Thoracic aorta (tissue), 2 donors: ENCODE measurements at places on chromosomes 12 and 14.
A peak's percentile ranks its signal among the peaks of the same experiment; 100 is the strongest.

- DNase-seq, result no peak
- H3K36me3 ChIP-seq, result peaks cover 20% of the 10 kb centered on the region
- H3K27me3 ChIP-seq, result no peaks in the 10 kb centered on the region
- peaks cover 54% of the 10 kb centered on the region for H3K4me1 ChIP-seq
These were observed 19.8 kb downstream of the VASH1 start for GRCh38 chr14:76780875-76781647.

DNA sequence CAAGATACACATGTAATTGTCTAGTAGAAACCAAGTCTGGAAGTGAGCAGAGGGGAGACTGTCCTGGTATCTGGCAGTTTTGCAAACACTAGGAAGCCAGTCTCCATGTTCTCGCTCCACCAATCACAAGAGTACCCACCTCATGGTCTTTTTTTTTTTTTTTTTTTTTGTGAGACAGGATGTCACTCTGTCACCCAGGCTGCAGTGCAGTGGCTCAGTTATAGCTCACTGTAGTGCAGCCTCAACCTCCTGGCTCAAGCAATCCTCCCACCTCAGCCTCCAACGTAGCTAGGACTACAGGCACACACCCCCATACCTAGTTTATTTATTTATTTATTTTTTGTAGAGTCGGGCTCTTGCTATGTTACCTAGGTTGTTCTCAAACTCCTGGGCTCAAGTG lies 189.2 kb downstream of the EFCAB11 start:
- no peaks in the 10 kb centered on the region for H3K36me3 ChIP-seq
- no peaks in the 10 kb centered on the region for H3K27me3 ChIP-seq
- H3K4me3 ChIP-seq, result no peak overlapping the region
- H3K27ac ChIP-seq, result no peak overlapping the region
- no peaks in the 10 kb centered on the region for H3K4me1 ChIP-seq

- H3K27ac ChIP-seq, result no peak overlapping the region
- H3K4me3 ChIP-seq, result no peak overlapping the region
- no peaks in the 10 kb centered on the region for H3K36me3 ChIP-seq
- no peaks in the 10 kb centered on the region for H3K27me3 ChIP-seq
- H3K4me1 ChIP-seq, result no peaks in the 10 kb centered on the region
- DNase-seq, result no peak
These were observed 19.1 kb downstream of the SINHCAF start for GRCh38 chr12:31306866-31307265.

DNA sequence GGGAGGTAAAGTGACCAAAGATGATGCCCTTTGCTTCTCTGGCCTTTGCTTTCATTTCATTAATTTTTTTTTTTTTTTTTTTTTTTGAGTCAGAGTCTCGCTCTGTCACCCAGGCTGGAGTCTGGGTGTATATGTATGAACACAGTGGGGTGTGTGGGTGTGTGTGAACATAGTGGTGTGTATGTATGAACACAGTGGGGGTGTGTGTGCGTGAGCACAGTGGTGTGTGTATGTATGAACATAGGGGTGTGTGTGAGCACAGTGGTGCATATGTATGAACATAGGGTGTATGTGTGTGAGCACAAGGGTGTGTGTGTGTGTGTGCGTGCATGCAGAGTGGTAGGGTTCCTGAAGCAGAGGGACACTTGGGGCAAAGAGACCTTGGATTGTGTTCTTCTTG lies 9.6 kb downstream of the KLC1 start:
- peaks cover 71% of the 10 kb centered on the region for H3K4me1 ChIP-seq
- no peak overlapping the region for H3K4me3 ChIP-seq
- no peak for DNase-seq

DNA sequence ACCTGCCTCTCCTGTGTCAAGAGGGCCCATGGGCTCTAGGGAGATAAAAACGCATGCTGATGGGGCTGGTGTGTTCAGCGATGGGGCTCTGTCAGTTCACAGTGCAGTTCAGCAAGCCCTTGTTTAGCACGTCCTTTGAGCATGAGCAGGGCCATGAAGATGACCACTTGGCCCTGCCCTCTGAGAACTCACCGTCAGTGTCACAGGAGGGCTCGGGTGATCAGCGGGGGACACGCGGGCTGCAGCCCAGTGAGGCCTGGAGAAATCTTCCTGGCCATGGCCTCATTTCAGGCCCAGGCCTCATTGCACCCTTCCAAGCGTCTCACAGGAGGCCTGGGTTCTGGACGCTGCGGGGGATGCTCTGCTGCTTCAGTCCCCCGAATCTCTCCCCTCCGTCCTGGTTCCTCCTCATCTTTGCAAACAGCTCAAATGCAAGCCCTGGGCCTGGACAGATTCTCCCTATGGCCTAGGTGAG lies 181.6 kb downstream of the ADGRD1 start:
- H3K4me1 ChIP-seq, result peaks cover 6% of the 10 kb centered on the region
- DNase-seq, result no peak
- no peaks in the 10 kb centered on the region for H3K36me3 ChIP-seq
- H3K27me3 ChIP-seq, result no peaks in the 10 kb centered on the region
- H3K27ac ChIP-seq, result no peak overlapping the region

DNA sequence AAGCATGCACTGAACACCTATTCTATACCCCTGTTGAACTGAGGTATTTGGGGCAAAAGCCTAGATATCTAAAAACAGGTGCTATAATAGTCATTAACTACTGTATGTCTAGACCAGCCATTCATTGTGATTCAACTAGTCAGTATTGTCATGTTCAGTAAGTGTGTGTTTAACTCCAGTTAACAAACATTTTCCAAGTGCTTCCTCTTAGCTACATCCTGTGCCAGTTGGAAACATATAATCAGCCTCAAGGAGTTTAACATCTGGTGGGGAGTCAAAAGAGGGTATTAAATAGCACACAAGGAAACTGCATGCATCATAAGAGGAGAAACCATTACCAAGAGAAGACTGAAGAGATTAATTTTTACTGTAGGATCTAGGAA lies 20.4 kb downstream of the TMTC1 start:
- no peak overlapping the region for H3K4me3 ChIP-seq
- H3K4me1 ChIP-seq, result peaks cover under 1% of the 10 kb centered on the region
- H3K27me3 ChIP-seq, result no peaks in the 10 kb centered on the region

- H3K36me3 ChIP-seq, result peaks cover 6% of the 10 kb centered on the region
- H3K27ac ChIP-seq, result peak overlapping the region; percentile 80
- H3K27me3 ChIP-seq, result no peaks in the 10 kb centered on the region
These were observed 2.6 kb downstream of the BMP4 start for GRCh38 chr14:53953828-53954550.

DNA sequence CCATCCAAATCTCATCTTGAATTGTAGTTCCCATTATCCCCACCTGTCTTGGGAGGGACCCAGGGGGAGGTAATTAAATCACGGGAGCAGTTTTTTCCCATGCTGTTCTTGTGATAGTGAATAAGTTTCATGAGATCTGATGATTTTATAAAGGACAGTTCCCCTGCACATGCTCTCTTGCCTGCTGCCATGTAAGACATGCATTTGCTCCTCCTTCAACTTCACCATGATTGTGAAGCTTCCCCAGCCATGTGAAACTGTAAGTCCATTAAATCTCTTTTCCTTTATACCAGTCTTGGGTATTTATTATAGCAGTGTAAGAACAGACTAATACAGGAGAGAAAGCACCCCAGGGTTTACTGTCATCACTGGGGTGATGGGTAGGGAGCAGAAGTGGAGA lies 220.4 kb upstream of the NUDT4 start:
- no peak overlapping the region for H3K27ac ChIP-seq
- no peaks in the 10 kb centered on the region for H3K27me3 ChIP-seq
- DNase-seq, result no peak
- no peak overlapping the region for H3K4me3 ChIP-seq
- no peaks in the 10 kb centered on the region for H3K36me3 ChIP-seq
- no peaks in the 10 kb centered on the region for H3K4me1 ChIP-seq

DNA sequence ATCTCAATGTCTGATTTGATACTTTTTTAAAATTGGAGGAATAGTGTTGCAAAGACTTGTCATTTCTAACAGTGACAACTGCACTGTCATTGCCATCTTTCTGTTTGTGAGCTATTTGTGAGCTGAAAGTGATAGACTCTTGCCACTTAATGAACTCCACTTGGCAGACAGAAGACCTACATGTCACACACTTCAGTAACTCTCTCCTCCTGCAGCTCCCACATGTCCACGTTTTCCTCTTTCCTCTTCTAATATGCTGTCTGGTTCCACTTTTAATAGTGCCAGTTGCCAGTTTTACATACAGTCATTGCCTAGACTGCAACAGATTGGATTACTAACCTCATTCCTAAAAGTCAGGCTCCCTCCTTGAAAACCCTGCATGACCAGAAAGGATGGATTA lies 121.5 kb downstream of the CAPZA3 start:
- no peaks in the 10 kb centered on the region for H3K4me1 ChIP-seq
- no peak overlapping the region for H3K4me3 ChIP-seq
- no peaks in the 10 kb centered on the region for H3K36me3 ChIP-seq
- no peaks in the 10 kb centered on the region for H3K27me3 ChIP-seq
- no peak for DNase-seq

DNA sequence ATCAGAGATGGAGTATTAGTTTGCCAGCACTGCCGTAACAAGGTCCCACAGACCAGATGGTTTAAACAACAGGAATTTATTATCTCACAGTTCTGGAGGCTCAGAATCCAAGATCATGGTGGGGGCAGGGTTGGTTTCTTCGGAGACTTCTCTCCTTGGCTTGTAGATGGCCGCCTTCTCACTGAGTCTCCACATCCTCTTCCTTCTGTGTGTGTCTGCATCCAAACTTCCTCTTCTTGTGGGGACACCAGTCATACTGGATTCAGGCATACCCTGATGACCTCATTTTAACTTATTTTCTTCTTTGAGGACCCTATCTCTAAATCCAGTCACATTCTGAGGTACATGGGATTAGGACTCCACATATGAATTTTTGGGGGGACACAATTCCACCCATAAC lies 455.5 kb downstream of the RGS6 start:
- H3K4me1 ChIP-seq, result no peaks in the 10 kb centered on the region
- H3K4me3 ChIP-seq, result no peak overlapping the region
- DNase-seq, result no peak
- no peaks in the 10 kb centered on the region for H3K36me3 ChIP-seq

DNA sequence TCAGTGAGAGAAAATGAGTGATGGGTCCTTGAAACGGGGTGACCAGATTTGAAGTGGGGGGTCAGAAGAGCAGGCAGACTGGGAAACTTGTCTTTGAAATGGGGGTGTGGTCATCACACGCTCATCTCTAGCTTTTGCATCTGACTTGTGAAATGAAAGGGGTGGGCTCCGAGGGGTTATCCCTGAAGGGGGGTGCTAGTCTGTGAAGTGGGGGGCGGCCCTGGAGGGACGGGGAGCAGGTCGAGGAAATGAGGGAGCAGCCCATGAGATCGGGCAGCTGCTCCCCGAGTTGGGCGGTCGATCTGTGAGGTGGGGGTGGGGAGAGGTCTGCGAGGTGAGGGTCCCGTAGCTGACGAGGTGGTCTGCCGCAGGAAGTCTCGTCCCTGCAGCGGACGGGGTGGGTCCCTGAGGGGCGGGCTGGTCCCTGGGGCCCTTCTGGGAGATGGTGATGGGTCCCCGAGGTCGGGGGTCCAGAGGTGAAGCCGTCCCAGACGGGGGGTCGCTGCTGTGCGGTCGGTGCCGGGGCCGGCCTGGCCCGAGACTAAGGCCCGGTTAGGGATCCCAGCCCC lies 542 bp downstream of the PXN start:
- no peaks in the 10 kb centered on the region for H3K36me3 ChIP-seq
- H3K27me3 ChIP-seq, result no peaks in the 10 kb centered on the region
- peaks cover 13% of the 10 kb centered on the region for H3K4me1 ChIP-seq
- H3K4me3 ChIP-seq, result peak overlapping the region; percentile 96
- DNase-seq, result no peak

DNA sequence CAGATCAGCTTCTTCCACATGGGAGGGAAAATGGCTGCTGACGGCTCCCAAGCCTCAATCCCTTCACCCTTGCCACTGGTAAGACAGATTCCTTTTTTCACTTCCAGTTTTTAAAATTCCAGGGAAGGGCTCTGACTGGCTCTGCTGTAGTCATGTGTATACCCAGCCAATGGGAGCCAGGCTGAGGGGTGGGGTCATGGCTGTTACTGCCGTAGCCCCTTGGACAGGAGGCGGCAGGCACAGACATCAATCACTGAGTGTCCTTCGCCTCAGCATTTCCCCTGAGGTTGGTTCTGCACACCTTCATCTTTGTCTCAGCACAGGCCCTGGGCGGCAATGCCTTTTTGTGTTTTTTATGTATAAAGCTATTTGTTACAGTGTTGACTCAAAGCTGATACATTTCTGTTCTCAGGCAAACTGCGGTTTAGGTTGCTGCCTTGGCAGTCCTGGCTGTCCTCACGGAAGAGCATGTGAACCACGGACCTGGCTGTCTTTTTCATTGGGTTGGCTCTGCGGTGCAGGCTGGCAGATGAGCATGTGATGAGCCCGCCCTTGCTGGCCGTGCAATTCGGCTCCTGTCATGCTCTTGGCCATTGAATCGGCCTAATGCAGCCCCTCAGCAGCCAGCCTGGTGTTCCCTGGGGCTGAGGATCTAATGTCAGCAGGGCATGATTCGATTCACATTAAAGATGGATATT lies 74.3 kb downstream of the PPM1A start:
- H3K4me1 ChIP-seq, result peaks cover 9% of the 10 kb centered on the region
- H3K4me3 ChIP-seq, result no peak overlapping the region
- H3K36me3 ChIP-seq, result no peaks in the 10 kb centered on the region
- DNase-seq, result no peak
- H3K27me3 ChIP-seq, result no peaks in the 10 kb centered on the region
- H3K27ac ChIP-seq, result no peak overlapping the region

DNA sequence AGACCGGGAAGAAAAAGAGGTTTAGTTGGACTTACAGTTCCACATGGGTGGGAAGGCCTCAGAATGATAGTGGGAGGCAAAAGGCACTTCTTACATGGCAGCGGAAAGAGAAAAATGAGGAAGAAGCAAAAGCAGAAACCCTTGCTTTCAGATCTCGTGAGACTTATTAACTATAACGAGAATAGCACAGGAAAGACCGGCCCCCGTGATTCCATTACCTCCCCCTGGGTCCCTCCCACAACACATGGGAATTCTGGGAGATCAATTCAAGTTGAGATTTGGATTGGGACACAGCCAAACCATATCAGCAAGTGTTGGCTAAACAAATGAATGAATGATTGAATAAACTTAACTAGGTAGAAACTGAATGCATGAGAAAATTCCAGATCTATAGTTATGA lies 85.3 kb upstream of the PARP11 start:
- no peaks in the 10 kb centered on the region for H3K27me3 ChIP-seq
- DNase-seq, result no peak
- H3K36me3 ChIP-seq, result no peaks in the 10 kb centered on the region
- H3K4me1 ChIP-seq, result no peaks in the 10 kb centered on the region
- no peak overlapping the region for H3K4me3 ChIP-seq
- no peak overlapping the region for H3K27ac ChIP-seq

- no peak for DNase-seq
- no peak overlapping the region for H3K27ac ChIP-seq
- peaks cover 13% of the 10 kb centered on the region for H3K4me1 ChIP-seq
- H3K27me3 ChIP-seq, result no peaks in the 10 kb centered on the region
- H3K4me3 ChIP-seq, result no peak overlapping the region
These were observed 27.9 kb upstream of the PTPRR start for GRCh38 chr12:70948236-70948975.
